ENCODE measurements at places on chromosomes 16 and 17.
A peak's percentile ranks its signal among the peaks of the same experiment; 100 is the strongest.

- peak; percentile 19 for DNase-seq
Observed at GRCh38 chr17:7632492-7632894, 2.6 kb downstream of the SHBG start.

DNA sequence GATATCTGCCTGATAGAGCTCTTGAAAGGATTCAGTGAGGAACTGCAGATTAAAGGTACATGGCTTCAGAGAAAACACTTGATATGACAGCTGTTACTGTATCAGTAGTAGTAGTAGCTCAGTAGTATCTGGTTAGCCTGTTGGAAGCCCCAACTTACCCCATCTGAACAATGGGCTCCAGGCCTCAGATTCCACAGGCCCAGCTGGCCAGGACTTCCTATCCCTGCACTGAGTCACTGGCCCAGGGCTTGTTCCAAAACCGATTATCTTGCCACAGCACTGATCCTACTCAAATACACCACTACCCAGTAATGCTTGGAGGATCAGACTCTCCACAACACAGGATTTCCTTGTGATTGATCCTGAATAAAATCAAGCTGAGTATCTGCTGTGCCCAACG is 32.6 kb downstream of the DCUN1D3 start:
- DNase-seq = no peak

GRCh38 chr17:35892091-35893035 is 12.2 kb upstream of the CCL5 start:
- DNase-seq = peak; percentile 44

DNA sequence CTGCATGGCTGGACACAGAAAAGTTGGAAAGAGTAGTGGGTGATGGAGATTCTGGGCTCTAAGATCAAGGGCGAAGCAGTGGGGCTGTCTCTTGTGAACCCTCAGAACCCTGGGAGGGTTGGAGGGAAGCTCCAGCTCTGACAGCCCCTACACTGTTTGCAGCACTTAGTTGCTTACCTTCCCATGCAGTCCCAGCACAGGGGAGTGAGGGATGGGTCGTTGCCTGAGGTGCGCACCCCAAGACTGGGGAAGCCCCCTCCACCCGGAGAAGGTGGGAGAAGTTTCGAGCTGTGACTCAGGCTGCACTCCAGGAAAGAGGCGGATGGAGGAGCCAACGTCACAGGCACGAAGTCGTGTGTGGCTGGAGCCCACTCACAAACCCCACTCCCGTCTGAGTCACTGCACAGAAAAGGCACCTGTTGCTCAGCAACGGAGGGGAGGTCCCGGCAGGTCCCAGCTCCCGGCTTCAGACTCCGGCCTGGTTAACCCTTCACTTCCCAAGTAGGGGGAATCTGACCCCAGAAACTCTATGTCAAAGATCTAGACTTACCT is 60.1 kb downstream of the AIPL1 start:
- DNase-seq = no peak

- DNase-seq = no peak
Observed at GRCh38 chr17:82045936-82046484, 5.6 kb downstream of the RFNG start.

DNA sequence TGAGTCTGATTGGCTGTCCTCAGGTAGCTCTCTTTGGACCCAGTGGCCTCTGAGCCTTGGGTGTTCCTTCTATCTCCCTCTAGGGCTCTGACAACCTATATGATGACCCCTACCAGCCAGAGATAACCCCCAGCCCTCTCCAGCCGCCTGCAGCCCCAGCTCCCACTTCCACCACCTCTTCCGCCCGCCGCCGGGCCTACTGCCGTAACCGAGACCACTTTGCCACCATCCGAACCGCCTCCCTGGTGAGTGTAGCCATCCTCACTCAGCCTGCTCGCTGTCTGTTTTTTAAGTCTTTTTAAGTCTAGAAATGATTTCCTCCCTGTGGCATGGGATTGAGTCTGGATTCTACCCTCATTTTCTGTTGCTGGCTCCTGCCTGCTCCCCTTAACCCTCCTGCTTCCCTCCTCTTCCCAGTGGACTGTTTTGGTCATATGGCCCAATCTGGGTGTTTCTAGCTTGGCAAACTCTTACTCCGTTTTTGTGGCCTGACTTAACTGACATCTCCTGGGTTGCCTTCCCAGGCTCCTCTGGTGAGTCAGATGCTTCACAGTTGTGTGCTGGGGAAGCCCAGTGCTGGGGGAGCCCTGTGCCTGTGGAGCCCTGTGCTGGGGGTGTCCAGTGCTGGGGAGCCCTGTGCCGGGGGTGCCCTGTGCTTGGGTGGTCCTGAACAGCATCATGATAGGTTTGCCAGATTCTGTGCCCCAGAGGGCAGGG is 9.9 kb downstream of the TAOK2 start:
- DNase-seq = no peak

DNA sequence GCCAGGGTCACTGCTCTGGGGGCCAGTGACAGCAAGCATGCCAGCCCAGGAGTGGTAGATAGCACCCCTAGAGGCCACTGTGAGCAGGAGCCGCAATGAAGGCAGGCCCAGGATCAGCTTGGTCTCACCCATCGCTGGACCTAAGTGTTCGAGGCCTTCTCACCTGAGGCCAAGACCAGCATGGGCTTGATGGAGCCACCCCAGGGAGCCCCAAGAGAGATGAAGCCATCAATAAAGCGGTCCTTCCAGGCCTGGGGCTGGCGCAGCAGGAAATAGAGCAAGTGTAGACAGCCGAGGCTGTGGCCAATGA is 1.8 kb downstream of the LCAT start:
- no peak for DNase-seq

DNA sequence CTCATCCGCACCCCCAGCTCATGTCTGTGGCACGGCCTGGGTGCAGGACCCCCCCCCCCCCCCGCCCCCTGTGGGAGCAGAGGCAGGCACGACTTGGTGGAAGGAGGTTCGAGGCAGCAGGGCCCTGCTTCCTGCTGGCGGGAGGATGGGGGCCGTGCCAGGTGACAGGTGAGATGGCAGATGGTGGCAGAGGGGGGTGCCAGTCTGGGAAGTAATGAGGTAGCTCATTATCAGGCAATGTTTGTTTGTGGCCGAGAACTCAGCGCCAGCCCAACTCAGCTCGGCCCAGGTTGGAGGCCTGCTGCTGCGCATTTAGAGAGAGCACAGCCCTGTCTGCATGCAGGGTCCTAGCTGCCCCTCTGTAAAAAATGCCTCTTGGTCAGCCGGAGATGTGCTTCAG is 40.1 kb upstream of the JPH3 start:
- DNase-seq = no peak

- no peak for DNase-seq
Observed at GRCh38 chr16:65113441-65113840, 8.4 kb downstream of the CDH11 start.

- DNase-seq = peak; percentile 64
Observed at GRCh38 chr16:53372992-53373871, 61.0 kb upstream of the RBL2 start.

GRCh38 chr17:61591930-61592329 is 911 bp upstream of the NACA2 start:
- DNase-seq = no peak

DNA sequence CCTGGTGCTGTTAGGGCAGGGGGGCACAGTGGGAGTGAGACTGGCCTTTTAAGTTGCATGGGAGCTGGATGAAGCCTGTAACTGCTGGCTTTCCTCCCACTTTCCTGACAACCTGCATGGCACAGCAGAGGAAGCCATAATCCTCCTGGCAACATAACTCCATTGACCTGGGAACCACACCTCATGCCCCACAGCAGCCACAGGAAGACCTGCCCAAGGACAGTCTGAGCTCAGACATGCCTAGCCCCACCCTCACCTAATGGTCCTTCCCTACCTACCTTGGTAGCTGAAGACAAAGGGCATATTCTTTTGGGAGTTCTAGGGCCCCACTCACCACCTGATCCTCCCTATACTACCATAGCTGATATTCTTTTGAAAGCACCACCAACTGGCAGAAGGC is 482.2 kb upstream of the TOM1L1 start:
- DNase-seq = no peak

GRCh38 chr17:22145605-22146178 is 453.4 kb downstream of the KCNJ18 start:
- DNase-seq = no peak

GRCh38 chr17:8855477-8856204 is 11.8 kb downstream of the PIK3R6 start:
- DNase-seq = no peak

- DNase-seq = peak; percentile 58
Observed at GRCh38 chr16:2520784-2521531, 787 bp downstream of the AMDHD2 start.

GRCh38 chr16:87895641-87896141 is 26.4 kb upstream of the SLC7A5 start:
- DNase-seq = peak; percentile 83

Measured in activated T-helper 1 cell treated with anti-CD3 and anti-CD28 coated beads, Interleukin-12 subunit alpha, Interleukin-12 subunit beta, Interleukin-2, Interleukin-4 antibody, amounts not matched to agents 30 ng/mL and 10 ng/mL and 1 ng/mL, durations not matched to agents 14 hours and 24 hours and 36 hours (primary cell).